OCI-LY7 (cell line): ENCODE measurements at places on chromosomes 3 and 15.
A peak's percentile ranks its signal among the peaks of the same experiment; 100 is the strongest.

- DNase-seq = peak; percentile 57
These were observed 75.5 kb downstream of the PEX5L start for GRCh38 chr3:179961071-179961702.

- DNase-seq = no peak
These were observed 47.6 kb upstream of the TSEN2 start for GRCh38 chr3:12436514-12437220.

DNA sequence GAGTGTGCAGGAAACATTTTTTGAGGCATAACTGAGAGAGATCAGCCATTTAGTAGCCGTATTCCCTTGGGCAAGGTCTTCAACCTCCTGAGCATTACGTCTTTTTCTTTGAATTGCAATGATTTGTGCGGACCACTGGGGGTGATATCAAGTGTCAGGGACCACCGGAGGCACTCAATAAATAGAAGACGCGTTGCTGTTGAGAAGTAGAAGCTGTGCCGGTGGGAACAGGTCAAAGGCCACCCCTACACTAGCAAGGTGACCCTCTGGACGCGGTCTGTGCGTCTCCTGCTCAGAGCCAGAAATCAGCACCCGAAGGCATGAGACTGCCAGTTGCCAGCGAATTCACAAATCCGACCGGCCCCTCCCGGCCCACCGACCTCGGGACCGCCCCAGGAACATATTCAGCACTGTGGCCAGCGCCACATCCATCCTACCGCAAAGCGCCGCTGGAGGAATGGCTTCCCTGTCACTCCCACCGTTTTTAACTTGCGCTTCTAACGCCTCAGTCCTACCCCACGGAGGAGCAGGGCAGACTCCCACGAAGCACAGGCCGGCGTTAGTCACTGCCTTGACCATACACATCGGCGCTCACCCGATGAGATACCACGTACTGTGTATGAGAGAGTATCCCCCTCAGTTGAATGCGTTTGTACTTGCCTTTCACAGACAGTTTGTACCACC, 1.4 kb upstream of the GHSR start:
- no peak for DNase-seq

DNA sequence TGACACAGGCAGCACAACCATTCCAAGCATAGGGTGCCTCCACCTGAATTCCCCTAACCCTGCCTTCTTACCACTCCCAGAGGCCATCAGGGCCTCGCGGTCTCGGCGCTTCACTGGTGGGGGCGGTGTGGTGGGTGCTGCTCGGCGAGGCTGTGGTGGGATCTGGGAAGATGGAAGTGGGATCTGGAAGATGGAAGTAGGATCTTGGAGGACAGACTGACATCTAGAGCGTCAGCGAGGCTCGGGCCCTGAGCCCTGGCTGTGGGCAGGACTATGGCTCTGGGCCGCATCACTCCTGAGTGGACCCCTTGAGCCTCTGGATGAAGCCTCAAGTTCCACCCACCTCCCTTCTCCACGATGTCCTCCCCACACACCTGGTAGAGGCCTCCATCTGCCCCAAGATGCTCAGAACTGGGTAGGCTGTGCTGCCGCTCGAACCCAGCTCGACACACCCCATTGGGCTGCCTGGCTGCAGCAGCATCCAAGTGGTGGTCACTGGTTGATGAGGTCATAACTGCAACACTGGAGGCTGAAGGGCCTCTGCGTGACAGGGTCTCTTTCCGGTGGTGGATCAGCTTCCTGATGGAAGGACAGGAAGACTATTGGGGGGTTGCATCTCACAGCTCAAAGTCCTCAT, 3.6 kb downstream of the NCKIPSD start:
- DNase-seq = no peak

- DNase-seq = no peak
These were observed 98.2 kb downstream of the ZNF609 start for GRCh38 chr15:64558460-64559179.

GRCh38 chr3:89104499-89104898, 2.9 kb upstream of the EPHA3 start:
- DNase-seq = no peak

DNA sequence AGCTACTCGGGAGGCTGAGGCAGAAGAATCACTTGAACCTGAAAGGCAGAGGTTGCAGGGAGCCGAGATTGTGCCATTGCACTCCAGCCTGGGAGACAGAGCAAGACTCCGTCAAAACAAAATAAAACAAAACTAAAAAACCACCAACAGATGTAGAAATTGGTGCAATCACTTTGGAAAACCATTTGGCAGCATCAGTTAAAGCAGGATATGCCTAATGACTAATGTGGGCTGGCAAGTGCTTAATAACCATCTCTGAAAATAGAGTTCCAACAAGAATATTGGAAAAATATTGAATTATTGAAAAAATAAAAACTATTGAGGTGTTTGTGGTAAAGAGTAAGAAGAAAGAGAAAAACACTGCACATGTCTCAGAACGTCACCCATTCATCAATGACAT, 16.1 kb upstream of the RTP3 start:
- DNase-seq = no peak
